ENCODE measurements at places on chromosomes 7 and 10.

DNA sequence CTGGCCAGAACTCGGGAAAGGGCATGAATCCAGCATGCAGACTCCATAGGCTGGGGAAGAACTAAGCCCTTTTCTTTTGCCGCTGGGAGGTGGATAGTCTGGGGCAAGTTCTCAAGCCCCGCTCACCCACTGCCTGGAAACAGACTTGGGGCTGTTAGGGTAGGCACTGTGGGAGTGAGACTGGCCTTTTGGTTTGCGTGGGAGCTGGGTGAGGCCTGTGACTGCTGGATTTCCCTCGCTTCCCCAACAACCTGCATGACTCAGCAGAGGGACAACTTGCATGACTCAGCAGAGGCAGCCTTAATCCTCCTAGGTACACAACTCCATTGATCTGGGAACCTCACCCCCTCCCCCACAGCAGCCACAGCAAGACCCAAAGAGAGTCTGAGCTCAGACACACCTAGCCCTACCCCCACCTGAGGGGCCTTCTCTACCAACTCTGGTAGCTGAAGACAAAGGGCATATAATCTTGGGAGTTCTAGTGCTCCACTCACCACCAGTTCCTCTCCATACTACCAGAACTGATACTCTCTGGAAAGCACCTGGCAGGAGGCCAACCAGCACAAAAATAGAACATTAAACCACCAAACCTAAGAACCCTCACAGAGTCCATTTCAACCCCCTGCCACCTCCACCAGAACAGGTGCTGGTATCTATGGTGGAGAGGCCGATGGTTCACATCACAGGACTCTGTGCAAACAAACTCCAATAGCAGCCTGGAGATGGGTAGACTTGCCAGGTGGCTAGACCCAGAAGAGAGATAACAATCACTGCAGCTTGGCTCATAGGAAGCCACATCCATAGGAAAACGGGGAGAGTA, 81.4 kb upstream of the LAMB4 start:
- DNase-seq, result no peak

DNA sequence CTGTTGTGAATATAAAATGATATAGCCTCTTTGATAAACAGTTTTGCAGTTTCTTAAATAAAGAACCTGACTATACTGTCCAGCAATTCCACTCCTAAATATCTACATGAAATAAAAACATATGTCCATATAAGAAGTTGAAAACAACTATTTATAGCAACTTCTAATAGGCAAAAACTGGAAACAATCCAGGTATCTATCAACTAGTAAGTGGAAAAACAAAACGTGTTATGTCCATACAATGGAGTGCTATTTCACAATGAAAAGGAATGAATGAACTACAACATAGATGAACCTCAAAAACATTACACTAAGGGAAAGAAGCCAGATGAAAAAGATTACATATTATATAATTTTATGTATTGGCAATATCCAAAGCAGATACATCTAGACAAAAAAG, 268.9 kb downstream of the CSTF2T start:
- no peak for DNase-seq

- peak; percentile 24 for DNase-seq
Observed at GRCh38 chr10:88553116-88553752, 29.9 kb downstream of the RNLS start.

GRCh38 chr7:28919510-28919909, 38.6 kb downstream of the TRIL start:
- no peak for DNase-seq

DNA sequence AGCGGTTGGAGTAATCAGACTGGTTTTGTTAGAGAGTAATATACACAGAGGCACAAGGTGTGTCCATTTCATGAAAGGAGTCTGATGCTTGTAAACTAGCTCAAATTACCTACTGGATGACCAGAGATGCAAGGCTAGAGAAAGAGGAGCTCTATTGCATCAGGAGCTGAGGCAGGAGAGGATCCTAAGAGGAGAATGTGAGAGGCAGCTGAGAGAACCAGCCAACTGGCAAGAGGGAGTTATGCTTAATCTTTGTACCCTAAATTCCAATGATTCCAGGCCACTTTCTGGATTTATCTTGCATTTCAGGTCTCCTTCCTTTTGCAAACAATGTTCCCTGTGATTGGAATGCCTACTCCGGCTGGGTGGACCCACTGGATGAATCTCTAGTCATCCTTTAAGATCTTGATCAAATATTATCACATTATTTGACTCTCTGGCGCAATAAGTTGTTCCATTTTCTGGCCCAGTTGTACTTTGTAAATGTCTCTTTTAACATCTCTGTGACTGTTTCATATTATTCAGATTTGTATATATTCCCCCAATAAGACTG, 57.5 kb upstream of the PTPN12 start:
- no peak for DNase-seq

DNA sequence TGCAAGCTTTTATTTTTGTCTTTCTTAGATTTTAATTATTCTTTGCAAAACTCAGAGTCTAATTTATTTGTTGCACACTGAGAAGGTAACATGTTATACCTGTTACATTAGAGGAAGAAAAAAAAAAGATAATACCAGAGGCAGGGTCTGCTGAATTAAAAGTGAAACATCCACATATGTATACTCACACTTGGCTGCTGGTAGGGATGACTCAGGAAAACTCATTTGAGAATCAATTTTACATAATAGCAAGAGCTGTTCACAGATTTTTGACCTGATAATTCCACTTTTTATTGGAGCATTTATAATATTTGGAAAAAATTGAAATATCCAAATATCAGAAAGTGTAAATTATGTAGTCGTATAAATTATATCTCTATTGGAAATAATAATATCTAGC, 78.1 kb upstream of the CCDC6 start:
- DNase-seq, result no peak

- no peak for DNase-seq
Observed at GRCh38 chr7:610531-611280, 91.1 kb upstream of the PDGFA start.

GRCh38 chr10:33938001-33938400, 603.5 kb upstream of the NRP1 start:
- DNase-seq, result no peak

DNA sequence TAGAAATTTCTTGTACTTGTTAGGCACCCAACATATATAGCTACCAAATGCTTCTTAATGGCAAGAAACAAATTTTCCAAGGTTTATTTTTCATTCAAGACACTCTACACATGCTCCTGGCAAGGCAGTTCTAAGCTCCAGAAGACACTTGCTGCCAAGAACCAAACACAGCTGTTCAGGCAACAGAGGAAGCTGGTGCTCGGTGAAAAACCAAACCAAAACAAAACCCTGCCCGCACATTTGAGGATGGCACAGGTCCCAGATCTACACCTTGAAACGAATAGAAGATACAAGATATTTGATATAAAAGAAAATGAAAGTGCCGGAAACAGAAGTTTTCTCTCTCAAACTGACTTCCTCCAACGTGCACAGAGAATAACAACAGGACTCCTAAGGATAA, 4.9 kb upstream of the DNTT start:
- peak; percentile 8 for DNase-seq

DNA sequence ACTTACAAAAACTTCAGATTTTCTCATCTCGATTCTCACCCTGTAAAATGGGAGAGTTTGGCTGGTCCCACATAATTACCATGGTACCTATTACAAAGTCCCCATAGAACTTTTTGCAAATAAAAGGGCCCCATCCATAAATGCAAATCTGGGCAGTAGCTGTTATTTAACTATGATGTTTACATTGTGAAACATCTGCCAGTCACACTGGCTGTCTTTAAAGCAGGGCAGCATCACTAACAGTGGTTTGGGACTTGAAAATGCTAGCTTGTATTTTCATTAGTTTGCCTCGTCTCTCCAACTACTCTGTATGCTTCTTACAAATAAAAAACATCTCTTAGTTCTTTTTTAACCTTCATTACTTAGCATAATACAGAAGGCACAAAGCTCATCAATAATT, 240.7 kb downstream of the FZD1 start:
- DNase-seq, result no peak

DNA sequence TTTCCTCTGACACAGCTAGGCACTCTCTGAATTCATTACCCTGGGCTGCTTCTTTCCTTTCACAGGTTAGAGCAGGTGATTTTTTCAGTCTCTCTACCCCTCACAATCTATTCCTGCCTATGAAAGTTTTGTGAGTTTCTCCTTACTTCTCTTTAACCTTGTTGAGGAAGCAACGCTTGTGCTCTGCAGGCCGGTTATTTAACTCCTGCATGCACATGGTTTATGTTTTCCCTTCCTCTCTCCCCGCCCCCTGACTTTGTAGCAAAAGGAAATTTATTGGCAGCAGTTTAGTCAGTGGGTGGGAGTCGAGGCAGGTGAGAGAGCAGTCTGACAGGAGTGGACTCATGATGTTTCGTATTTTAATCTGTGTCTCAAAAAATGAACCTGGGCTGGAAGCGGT, 91.9 kb downstream of the CELF2 start:
- no peak for DNase-seq

DNA sequence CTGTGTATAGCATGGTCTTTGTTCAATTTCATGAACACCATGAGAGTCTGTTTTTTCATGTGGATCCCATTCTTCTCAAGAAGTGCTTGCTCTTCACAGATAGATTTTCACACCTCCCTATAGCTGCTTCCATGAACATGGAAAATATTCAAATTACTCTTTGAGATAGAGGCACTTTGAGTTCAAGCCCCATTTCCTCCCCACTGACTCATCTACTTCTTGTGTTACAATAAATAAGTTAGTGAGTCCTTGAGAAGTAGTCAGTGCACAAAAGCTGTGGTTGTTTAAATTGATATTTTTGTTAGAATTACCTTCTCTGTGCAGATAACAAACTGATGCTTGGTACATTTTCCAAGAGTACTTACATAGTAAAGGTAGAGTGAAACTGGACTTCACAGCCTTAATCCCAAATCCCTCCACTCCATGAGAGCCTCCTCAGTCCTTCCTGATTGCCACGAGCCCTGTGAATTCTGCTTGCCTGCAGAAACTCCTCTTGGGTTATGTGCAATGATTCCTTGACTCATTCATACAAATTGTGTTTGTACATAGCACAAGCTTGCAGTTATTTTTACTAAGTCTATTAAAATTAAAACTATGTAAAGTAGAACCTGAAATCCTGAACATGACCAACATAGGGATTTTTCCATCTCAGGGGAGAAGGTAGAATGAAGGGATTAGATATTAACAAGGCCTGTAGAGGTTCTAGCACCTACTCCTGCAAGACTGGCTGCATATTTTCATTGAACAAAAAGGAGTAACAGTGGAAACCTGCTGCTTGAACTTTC, 496.2 kb downstream of the TNS3 start:
- DNase-seq, result no peak

- no peak for DNase-seq
Observed at GRCh38 chr10:226018-226417, 90.8 kb downstream of the ZMYND11 start.

DNA sequence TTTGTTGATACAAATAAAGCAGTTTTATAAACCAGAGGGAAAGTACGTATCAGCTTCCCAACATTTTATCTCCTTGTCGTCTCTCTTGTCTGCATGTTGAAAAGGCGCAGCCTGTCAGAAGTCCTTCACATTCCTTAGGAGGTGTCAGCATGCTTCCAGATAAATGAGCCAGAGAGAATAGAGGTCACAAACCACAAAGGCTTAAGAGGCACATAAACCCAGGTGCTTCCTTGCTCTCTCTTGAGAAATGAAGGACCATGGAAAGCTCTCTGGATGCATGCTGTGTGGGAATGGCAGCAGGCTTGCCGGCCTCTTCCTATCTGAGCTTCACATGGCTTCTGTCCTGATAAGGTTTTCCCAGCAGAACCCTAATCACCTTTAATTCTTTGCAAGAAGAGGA, 448.5 kb downstream of the XPNPEP1 start:
- no peak for DNase-seq

GRCh38 chr7:96685755-96686154, 23.9 kb downstream of the SEM1 start:
- no peak for DNase-seq

DNA sequence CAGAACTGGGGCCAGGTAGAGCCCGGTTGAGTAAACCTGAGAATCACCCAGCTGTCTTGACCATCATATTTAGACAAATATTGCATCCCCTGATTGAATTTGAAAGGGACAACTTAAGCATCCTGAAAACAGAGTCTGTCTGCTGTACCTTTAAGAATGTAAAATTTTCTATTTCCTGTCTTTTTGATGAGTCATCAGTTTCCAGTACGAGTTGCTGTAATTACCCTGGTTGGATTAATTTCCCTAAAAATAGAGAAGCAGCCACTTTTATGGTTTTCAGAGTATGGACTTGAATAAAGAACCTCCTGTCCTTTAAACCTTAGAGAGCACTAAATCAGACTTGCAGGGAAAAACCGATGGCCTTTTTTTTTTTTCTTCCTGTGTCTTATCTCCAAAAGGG, 164.6 kb upstream of the SH2B2 start:
- no peak for DNase-seq

DNA sequence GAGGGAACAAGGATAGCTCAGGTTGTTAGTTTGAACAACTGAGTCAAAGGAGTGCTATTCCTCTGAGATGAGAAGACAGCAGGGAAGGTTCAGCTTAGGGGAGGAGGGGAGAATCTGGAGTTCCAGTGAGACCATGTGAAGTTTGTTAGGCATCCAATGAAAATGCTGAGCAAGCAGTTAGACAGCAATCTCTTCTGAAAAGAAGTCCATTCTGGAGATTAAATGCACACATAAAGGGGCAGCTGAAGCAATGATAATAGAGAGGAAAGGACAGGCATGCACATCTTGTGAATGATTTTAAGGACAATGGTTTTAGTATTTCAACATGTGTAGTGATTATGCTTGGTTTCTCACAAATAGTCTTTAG, 89.7 kb upstream of the GHITM start:
- no peak for DNase-seq

GRCh38 chr10:84341983-84342382, 13.6 kb downstream of the CCSER2 start:
- no peak for DNase-seq

DNA sequence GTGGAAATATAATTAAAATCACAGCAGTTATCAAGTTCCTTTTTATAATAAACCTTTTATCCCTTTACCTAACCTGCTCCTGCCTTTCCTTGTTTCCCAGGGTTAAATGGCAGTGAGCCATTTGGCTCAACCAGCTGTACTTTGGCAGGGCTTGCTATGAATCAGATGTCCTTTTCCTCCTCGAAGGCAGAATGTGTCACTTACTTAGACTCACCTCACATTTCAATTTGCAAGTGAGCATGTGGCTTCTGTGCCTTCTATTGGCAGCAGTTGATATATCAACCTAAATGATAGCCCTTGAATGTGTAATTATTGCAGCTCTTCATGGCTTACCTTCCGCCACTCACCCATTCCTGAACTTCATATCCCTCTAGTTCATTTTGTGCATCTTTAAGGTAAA, 301.7 kb downstream of the CSTF2T start:
- no peak for DNase-seq

- no peak for DNase-seq
Observed at GRCh38 chr10:5503477-5503835, 4.1 kb upstream of the CALML5 start.

Data from activated CD4-positive, alpha-beta T cell treated with anti-CD3 and anti-CD28 coated beads, Interleukin-2, amount 50 U/mL, for 48 hours (primary cell).